ENCODE measurements at places on chromosomes 3 and 15.

DNA sequence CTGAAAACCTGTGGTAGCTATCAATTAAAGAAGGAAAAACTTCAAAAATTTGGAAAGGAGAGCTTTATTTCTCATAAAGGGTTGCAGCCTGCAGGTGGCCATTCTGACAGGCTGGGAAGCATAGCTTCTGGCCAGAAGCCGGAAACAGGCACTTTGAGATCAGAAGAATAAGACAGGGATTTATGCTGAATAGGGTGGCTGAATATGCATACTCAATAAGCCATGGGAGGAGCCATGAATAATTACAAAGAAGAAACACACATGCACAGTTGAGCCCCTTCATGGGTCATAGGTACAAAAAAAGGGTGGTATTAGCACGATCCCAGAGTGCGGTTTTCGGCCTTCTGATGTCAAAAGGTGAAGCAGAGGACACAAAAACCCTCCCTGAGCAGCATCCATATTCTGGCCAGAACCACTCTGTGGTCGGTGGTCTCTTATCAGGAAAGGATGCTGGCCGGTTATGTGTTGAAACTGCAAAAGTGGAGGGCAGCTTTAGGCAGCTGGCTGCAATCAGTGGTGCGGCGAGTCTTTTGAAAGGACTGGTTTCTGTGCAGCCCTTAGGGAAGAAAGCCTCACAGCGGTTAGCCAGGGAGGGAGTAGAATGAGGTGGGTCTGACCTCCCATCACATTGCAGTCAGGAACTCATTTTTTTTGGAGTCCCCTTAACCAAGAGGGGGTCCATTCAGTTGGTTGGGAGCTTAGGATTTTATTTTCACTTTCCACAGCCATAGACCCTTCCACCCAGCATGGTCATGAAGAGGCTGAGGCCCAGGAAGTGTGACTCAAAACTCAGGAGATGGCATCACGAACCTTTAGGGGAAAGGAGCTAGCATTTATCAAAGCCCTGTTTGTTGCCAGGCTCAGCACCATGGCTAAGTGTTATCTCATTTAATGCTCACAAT lies 34.7 kb upstream of the CCDC174 start:
- DNase-seq = no peak

GRCh38 chr15:26864664-26865191 lies 2.1 kb upstream of the GABRA5 start:
- DNase-seq = peak; percentile 0

DNA sequence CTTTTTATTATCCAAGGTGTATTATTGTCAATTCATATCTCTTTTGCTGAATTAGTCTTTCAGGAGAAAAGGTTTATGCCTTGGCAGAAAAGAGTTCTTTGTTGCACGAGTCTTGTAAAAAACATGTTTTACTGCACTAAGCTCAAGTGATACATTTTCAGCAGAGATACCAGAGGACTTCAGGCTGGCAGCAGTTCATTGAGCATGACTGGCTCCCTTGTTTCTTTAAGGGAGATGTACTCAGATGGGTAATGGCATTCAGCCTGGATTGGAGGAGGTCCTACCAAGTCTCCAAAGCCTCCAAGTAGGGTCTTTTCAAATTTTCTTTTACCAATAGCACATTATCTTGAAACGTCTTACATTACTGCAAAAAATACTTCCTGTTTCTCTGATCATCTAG lies 400.1 kb downstream of the NSUN3 start:
- no peak for DNase-seq

DNA sequence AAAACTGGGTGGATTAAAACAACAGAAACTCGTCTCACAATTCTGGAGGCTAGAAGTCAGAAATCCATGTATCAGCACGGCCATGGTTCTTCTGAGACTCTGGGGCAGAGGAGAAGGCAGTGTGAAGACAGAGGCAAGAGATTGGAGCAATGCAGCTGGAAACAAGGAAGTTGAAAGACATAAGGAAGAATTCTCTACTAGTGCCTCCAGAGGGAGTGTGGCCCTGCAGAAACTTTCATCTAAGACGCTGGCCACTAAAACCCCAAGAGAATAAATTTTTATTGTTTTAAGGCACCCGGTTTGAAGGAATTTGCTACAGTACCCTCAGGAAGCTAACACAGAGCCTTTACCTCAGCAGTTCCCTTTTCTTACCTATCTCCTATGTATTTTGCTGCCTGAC lies 1012.2 kb upstream of the CADM2 start:
- DNase-seq = no peak

DNA sequence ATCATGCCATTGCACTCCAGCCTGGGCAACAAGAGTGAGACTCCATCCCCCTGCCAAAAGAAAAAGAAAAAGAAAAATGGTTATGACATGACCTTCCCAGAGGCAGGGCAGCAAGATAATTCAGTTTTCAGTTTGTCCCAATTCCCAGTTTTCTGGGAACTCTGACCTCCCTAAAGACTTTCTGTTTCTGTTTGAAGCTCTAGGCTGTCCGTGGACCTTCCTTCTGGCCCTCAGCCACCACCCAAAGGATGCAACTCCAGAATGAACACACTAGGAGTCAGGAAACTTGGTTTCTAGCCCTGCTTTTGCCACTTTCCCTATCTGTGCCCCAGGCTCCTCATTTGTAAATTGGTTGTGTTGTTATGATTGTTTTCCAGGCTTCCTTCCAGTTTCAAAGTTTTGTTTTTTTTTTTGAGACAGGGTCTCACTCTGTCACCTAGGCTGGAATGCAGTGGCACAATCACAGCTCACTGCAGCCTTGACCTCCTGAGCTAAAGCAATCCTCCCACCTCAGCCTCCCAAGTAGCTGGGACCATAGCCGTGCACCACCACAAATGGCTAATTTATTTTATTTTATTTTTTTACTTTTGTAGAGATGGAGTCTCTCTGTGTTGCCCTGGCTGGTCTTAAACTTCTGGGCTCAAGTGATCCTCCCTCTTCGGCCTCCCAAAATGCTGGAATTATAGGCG lies 68.6 kb downstream of the CDC25A start:
- DNase-seq = no peak

GRCh38 chr15:55740359-55740878 lies 2.5 kb downstream of the PRTG start:
- DNase-seq = no peak

DNA sequence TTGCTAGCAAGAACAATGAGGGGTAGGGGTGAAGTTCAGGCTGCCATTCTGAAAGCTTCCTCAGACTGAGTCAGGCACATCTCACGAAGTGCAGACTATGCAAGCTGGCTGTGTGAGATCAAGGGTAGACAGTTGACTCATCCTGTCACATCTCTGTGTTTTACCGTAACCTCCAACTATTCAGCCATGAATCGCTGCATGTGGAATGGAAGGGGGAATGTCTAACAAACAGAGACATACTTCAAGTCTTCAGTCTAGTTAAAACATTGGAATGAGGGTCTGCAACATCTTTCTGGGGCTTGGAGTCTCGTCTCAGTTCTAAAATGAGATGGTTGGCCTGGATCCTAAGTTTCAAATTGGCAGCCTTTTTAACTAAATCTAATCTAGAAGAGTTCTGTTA lies 25.9 kb downstream of the AGTR1 start:
- no peak for DNase-seq

DNA sequence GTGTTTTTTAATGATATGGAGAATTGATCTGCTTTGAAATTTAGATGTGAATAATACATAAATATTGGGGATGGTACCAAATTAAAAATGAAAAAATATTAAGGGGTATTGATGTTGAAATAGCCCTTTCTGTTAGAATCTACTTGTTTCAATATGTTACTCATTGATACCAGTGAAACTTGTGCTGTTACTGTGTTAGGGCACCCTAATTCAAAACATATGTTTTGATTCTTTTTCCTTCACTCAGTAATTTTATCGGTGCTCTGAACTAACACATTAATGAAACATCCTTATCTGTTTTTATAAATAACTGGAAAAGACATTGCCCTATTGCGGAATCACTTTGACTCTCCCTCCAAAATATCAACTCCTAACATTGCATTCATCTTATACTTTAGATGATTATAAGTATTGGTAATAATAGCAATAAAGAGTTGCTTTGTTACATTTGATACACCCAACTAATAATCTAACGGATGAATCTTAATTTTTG lies 52.0 kb upstream of the CCNB2 start:
- no peak for DNase-seq

DNA sequence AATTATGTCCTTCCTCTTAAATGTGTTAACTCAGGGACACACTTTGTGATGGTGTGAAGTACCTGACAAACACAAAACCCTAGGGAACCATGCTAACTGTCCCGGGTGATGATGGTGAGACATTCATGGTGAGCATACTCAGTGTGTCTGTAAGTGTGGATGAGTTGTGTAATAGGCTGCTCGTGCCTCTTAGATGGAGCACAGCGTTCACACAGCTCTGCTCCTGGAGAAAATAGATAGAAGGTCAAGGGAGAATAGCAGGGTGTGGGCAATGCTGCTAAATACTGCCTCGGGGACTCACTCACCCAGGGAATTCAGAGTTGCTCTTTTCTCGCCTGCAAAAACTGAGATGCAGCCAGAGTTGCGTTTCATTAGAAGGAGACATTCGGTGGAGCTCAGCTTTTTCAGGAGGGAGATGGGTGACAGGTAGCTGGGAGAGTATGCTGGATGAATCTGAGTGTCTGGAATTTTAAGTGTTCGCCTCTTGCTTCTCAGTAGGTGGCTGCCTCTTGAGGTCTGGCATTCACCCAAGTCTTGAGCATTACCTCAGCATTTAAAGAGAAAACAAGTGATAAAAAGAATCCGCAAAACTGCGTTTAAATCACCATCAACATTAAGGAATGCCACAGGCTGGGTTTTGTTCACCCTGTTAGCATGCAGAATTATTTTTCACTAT lies 813.2 kb downstream of the AGBL1 start:
- no peak for DNase-seq

GRCh38 chr3:122621112-122621511 lies 43.7 kb downstream of the PARP15 start:
- no peak for DNase-seq

DNA sequence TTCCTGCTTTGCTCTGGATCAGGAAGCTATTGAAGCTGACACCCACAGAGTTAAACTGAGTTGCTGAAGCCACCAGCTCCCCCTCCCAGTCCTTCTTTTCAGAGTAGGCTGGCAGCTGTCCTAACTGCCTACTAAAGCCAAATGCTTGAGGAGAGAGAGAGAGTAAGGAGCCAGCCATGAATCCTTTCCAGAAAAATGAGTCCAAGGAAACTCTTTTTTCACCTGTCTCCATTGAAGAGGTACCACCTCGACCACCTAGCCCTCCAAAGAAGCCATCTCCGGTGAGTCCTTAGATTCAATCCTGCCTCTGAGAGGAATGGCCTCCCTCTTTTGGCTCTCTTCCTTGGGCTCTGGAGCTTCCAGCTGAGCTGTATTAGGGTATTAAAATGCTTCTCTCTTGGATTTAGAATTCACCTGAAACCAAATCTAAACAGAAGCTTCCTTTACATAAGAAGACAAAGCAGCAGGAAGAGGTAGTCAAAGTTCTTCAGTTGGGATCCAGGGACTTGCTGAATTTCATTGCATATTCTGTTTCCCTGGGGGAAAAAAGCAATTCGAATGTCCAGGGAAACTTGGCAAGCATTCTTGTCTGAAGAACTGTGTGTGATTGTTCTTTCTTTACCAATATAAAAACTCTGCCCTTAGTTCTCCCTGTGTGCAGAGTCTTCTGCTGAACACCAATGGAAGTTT lies at the start of gene SLC15A2:
SLC15A2 (plus strand) TSS at position 101 of the 690 bp plus-strand sequence; CDS start at position 177, 76 bp downstream.
- no peak for DNase-seq

DNA sequence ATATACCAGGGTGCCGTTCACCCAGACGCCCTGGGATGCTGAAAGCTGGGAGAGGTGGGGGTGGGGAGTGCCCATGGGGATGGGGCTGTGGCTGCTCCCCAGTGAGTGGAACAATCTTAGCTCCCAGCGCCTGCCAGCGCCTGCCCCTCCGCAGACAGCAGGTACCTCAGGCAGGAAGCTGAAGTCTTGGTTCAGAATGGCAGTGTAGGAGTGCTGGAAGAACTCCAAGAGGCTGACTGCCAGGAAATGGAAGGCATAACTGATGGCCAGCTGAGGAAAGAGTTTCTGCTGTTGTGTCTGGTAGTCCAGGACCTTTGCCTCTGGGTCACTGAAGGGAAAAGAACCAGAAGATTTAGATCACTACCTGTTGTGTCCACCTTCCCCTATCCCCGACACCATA lies 8.4 kb downstream of the ACOX2 start:
- DNase-seq = no peak
